ENCODE measurements at places on chromosomes 7 and 10. TPM values are rescaled to one million over a fixed set of nuclear protein-coding genes. Genes with fewer than 3 reads are reported as not detected.

Gene AGBL3
- 2.5 TPM for total RNA-seq

Gene SPDYE1
- total RNA-seq: not detected

Gene EEPD1
- total RNA-seq: 6.2 TPM

Gene DGKI
- 1.4 TPM for total RNA-seq

Gene GPR158
- not detected for total RNA-seq
